ENCODE measurements at places on chromosomes 5 and 9.

DNA sequence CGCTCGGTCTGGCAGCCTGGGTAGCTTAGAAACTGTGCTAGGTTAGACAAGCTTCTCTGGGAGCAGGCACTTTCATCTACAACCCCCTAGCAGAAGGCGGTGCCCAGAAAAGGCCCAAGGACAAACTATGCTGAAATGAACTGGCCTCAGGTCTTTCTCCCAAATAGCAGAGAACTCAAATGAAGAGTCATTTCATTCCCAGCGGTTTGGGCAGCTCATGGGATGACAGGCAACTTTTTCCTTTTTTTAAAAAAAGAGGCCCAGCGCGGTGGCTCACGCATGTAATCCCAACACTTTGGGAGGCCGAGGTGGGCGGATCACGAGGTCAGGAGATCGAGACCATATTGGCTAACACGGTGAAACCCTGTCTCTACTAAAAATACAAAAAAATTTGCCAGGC, 2.5 kb downstream of the RAPGEF1 start:
- DNase-seq, result no peak

- DNase-seq, result no peak
Measured at GRCh38 chr9:126698756-126699155, 85.0 kb downstream of the LMX1B start.

DNA sequence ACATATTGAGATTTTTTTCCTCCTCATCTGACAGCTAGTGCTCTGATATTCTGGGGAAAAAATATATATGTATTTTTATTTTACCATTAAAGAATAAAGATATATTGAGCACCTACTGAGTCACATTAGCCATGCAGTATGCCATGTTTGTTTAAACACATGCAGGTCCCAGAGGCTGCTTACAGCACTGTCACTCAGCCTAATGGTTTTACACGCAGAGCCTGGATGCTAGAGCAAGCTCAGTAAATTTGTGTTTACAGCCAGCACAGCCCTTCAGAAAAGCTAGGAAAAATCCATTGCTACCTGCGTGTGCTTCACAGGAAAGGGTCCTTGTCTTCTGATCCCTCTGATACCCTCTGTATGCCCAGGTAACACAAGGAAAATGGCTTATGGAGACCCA, 146.2 kb downstream of the SEMA6A start:
- DNase-seq, result no peak

DNA sequence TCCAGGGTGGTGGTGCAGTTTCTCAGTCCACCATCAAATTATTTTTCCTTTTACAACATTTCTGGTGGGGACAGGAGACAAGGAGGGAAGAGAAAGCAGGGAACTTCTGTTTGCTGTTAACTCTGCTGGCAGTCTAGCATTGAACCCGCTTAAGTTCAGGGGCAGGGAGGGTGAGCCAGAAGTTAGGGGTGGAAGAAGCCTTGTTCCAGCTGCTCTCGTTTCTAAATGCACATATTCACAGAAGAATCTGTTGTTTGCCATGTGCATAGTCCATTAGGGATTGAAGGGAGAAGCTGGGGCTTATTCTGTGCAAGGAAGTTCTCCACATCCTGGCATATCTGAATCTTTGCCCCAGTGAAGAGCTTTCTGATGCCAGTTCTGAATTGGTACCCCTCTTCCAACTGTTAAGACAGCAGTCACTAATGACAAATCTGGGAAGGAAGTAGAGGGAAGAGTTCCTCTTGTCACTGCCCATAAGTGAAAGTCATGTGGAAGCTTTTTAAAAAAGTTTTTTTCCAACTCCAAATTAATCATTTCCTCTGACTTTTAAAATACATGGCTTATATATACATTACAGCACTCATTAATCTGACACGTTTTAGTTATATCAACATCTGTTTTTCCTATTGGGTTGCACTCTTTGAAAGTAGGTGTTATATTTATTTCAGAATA, 32.6 kb upstream of the ACOT12 start:
- no peak for DNase-seq

DNA sequence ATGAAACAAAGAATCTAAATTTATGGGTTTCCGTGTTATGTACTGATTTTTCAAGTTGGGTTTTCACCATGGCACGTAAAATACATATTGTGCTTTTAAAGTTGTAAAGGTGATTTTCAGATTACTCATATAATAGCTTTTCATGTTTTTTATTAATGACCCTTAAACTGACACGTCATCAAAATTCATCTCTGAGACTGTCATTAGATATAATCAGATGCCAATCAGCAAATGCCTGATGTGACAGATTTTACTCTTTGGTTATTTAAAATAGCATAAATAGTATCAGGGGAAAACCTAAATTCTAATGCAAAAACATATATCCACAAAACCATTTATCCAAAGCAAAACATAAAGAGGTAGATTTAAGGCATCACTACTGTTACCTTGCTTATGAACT, 11.0 kb downstream of the RFX3 start:
- no peak for DNase-seq

- no peak for DNase-seq
Measured at GRCh38 chr5:83219495-83219894, 142.1 kb downstream of the XRCC4 start.

GRCh38 chr9:119004618-119004990, 364.6 kb downstream of the BRINP1 start:
- no peak for DNase-seq

- no peak for DNase-seq
Measured at GRCh38 chr9:72065076-72065475, 4.7 kb upstream of the C9orf57 start.

DNA sequence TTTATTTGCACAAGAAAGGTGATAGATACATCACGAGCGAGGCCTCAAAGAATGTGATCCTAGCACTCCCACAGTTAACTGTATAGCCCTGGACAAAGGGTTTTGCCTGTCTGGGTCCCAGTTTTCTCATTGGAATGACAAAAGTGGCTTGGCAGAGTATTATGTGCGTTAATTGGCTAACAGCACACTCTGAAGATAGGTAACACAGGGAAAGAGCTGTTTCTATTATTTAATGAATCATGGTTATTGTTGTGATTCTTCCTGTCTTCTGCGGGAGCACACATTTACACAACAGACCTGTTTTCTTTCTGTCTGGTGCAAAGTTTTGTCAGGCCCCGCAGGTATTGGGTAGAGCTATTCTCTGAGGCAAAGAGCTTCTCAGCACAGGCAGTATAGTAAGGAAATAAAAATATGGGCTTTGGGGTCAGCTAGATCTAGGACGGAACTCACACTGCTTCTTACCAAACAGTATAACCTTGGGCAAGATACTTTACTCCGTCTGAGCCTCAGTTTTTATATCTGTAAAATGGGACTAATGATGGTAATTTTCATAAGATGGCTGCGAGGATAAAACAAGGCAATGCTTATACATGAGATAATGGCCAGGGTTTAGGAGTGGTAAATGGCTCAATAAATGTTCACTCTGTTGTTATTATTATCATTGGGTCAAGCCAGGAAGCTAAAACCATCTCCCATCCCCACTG, 78.9 kb downstream of the PLAC8L1 start:
- no peak for DNase-seq

GRCh38 chr5:135395866-135396265, 3.2 kb downstream of the MACROH2A1 start:
- no peak for DNase-seq

DNA sequence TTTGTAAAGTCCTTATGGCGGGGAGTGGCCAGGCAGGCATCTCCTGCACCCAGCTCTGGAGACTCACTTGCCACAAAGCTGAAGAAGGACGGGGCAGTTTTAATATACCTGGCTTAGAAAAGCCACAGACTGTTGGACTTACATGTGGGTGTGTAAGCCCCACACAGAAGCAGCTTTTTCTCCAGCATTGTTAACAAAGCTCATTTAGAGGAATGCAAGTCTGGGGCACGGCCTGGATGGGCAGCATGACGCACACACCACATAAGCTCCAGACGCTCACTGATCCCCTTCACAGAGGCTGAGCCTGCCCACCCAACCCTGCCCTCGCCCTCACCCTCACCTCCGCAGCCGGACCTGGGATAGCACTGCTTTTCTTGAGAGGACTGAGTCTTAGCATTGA, 58.0 kb upstream of the PDE8B start:
- DNase-seq, result no peak

DNA sequence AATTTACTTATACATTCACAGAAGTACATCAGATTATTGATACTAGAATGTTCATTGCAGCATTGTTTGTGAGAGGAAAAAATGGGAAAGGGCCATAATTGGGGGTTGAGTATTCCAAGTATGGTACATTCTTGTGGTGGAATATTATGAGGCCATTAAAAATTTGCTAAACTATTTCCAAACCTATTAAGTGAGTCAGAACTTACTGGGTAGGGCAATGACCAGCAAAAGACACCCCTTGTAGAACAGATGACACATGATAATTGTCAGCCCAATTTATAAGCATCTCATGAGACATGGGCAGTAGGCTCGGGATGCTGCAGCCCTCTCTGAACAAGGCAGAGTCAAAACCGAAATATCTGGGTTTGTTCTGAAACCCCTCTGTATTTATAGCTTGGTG, 192.6 kb upstream of the IL12B start:
- DNase-seq, result no peak

DNA sequence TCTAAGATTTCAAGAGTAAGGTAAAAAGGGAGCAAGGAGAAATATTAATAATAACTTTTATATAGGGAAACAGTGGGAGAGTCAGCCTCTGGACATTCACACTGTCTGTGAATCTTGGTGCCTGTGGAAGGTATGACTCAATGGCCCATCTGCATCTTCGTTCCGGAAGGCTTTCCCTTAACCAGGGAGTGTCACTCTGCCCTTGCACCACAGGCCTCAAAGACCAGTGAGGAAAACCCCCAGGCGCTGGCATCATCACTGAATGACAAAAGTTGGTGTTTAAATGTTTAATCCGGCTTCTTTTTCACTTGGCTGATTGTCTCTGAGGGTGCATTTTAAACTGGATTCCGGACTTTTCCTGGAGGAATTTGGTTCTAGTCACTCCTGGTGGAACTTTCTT, 522.4 kb upstream of the TLE4 start:
- no peak for DNase-seq

GRCh38 chr5:149561848-149562247, 10.6 kb upstream of the CSNK1A1 start:
- no peak for DNase-seq

DNA sequence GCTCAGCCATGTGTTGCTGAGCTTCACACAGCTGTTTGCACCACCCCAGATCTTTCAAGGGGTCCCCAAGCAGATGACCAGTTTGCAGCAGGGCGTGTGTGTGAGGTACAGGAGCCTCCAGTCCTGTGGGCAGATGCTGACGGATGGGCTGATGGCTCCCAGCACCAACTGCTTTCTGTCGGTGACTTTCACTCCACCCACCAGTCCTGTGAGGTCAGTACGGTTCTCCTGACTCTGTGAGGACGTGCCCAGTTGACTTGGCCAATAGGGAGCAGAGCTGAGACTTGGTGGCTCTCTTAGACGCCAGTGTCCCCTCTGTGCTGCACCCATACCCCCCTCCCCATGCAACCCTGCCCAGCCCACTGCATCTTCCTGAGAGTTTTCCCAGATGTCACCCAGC, 19.7 kb downstream of the COL5A1 start:
- DNase-seq, result no peak

- no peak for DNase-seq
Measured at GRCh38 chr5:17094830-17095229, 122.6 kb upstream of the BASP1 start.

DNA sequence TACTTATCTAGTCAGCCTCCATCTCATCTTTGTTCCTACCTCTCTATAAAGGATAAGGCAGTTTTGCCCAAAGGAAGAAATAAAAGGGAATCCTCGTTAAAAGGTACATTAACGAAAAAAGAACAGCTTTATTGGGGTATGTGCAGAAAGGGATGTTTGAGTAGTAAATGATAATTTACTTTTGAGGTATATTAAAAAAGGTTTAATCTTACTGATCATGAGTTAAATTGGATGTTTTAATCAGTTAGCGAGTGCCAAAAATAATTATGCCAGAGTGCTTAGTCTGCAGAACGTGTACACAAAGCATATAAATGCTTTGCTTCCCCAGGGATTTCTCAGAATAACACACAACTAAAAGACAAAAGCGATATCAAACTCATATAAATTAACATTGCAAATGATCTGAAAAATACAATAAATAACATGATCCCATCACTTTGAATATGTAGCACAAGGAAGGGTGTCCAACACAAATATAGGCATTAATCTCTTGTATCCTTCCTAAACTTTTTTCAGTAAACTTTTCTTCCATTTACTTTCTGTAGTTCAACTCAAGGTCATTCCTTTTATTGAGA, 865.0 kb downstream of the NR2F1-AS1 start:
- no peak for DNase-seq

DNA sequence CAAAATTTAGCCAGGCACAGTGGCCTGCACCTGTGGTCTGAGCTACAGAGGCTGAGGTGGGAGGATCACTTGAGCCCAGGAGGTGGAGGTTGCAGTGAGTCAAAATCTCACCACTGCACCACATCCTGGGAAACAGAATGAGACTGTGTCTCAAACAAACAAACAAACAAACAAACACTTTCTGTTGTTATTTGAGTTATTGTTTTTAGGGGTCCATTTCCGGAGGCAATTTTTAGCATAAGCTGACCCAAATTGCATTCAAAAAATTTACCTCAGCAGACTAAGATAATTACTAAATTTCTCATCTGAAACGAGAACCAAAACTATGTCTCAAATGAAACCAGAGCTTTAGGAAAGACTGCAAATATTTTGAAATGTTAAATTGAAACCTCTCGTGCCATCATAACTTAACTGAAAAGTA, 1485.1 kb downstream of the EFNA5 start:
- DNase-seq, result no peak

GRCh38 chr5:43203373-43203772, 11.3 kb downstream of the NIM1K start:
- no peak for DNase-seq

DNA sequence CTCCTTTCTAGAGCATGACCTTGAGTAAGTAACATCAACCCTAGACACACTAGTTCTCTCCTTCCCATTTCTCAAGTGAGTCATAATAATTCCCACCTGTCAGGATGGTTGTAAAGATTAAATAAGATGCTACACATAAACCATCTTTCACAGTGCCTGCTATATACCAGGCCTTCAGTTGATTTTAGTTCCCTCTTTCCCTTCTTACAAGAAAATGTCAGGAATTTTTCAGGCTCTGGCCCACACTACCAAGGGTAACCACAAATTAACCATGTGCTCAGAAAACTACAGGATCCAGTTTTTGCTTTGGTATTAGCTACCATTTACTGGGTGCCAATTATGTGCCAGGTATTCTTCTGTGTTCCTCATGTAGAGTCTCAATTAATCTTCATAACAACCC, 42.7 kb upstream of the RARS1 start:
- no peak for DNase-seq

DNA sequence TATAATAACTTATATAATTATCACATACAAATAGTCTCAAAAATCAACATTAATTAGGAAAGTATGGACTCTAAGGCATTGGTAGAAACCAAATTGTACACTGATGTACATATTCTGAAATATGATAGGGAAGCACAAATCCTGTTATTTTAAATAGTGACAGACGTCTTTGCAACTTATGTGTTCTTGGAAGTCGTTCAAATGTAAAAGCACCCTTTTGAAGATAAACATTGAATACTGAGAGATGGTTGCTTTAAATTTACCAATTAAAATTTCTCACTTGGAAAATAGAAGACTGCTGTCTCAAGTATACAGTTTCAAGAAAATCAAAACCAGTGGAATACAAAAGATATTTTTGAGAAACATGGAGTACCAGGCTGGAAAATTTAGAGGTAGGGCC, 457.4 kb upstream of the NUDT12 start:
- DNase-seq, result no peak

- no peak for DNase-seq
Measured at GRCh38 chr9:28779243-28779642, 1206.0 kb upstream of the C9orf72 start.

Data from activated T-cell treated with anti-CD3 and anti-CD28 coated beads, Interleukin-2, amount 50 U/mL, for 72 hours (primary cell).